ENCODE measurements at places on chromosomes 12 and 14.

- DNase-seq = no peak
Measured at GRCh38 chr14:22252686-22253085, 336.3 kb downstream of the DAD1 start.

GRCh38 chr14:65079201-65079600 is 23.1 kb downstream of the MAX start:
- DNase-seq = no peak

- no peak for DNase-seq
Measured at GRCh38 chr12:212415-212714, 1.6 kb downstream of the SLC6A12 start.

- DNase-seq = no peak
Measured at GRCh38 chr14:52013984-52014600, 24.7 kb downstream of the RTRAF start.

GRCh38 chr14:67411370-67411769 is 595 bp downstream of the PLEK2 start:
- DNase-seq = no peak

DNA sequence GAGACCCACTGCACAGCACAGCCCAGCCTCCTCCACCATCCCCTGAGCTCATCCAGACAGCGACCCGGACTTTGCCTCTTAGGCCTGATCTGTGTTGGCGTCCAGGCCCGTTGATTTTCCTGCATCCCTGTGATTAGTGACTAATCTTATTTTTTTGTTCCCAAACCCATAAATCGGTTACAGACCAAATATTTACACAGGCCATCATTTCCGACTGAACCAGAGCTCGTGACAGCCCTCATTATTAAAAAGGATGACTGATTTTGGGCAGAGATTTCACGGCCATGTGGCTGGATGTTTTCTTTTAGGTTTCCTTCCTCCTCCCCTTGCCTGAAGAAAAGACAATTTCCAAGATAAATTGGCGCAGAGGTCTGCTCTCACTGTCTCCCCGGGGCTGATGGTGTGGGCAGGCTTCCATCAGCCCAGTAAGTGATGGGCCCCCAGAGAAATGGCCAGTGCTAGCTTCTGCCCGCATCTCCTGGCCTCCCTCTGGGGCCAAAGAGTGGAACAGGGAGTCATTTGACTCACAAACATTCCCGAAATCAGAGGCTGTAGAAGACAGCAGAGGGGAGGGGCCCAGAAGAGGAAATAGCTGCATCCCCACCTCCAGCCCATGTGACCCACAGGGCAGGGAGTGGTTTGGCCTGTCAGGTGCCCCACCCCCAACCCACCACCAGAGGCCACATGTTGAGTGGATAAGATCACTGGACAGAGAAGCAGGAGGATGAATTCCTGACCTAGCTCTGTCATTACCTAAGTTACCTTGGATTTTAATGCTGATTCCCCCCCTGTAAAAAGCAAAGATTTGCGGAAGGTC is 283.5 kb downstream of the KSR2 start:
- no peak for DNase-seq

DNA sequence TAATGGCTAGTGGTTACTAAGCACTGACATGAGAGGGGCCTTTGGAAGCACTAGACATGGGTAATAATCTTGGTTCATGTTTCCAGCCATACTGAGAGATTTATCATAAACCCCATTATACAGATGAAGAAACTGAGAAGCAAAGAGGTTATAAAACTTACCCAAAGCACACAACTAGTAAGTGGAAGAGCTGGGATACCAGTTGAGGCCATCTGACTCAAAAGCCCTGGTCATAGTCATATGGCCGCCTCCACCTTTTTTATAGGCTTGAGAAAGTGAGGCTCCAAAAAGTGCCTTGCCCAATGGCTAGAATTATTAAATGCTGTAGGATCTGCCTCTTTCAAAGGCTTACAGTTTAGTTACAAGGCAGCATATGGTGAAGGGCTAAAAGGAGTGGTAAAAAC is 944 bp downstream of the TXNRD1 start:
- DNase-seq = no peak

DNA sequence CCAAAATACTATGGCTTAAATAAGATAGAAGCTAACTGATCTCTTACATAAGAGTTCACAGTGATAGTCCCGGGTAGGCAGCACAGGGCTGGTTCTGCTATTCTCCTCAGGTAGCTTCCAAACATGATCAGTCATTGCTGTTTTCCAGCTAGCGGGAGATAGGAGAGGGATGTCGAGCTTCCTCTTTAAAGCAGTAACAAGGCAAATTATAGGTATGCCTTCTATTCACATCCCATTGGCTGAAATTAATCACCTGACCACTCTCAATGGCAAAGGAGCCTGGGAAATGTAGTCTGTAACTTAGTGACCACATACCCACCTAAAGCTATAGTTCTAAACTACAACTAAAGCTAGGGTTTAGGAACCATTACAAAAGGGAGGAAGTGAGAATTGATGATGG is 34.5 kb upstream of the VRK1 start:
- no peak for DNase-seq

DNA sequence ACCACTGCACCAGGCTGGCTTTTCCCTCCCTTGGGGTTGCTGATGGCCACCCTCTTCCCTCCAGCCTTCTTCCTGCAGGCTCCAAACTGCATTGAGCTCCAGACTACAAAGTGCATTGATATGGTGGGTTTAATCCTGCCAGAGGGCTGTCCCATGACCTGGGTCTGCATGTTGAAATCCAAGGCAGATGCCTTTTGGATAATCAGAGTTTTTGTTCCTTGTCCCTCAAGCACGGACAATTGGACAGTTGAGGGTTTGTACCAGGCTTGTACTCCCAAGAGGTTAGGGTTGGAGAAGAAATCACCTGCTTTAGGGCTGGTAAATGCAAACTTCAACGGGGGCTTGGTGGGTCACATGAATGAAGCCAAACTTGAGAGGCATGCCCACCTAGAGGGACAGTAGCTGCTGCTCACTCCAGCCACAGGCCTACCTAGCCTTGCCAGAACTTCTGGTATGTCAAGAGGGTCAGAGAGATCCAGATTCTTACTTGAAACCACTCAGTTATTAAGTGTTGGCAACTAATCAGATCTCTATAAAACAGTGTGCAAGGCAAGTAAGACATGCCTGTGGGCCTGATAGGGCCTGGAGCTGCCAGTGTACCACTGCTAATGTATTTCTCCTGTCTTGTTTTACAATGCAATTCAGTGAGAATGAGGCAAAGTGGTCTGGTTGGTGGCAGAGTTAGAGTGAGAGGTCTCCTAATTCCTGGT is 21.7 kb upstream of the KRT83 start:
- DNase-seq = no peak

DNA sequence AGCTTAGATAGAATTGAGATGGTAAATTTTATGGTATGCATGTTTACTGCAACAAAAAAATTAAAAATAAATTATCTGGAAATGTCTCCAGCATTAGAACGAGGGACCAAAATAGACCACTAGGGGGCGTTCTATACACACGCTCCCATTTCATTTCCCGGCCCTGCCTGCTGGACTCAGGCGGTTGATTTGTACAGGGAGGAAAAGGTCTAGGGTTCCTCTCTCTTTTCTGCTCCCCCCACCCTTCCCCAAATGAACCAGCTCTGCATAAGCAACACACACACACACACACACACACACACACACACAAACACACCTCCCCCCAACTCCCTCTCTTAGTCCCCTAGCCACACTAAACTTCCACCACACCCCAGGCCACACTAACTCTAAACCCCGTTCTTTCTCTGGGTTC is 7.8 kb upstream of the DTX1 start:
- DNase-seq = peak; percentile 31

DNA sequence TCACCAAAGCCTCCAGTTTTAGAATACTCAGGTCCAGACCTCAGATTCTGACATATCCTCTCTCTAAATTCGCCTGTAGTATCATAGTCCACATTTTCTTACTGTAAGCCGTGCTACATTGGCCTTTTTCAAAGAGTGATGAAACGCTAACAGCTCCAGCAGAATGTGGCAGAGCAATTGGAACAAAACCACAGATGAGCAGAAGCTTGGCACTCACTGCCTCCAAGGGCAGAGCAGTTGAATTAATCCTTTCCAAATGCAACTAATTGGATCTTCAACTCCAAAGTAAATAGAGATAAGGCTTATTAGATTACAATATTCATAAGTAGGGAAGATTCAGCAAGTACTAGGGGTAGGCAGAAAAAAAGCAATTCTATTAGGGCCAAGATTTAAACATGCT is 128.3 kb downstream of the SLC35F4 start:
- DNase-seq = no peak

GRCh38 chr12:107511292-107511691 is 174.3 kb upstream of the PWP1 start:
- DNase-seq = no peak

GRCh38 chr12:93128332-93128707 is 199.2 kb upstream of the EEA1 start:
- no peak for DNase-seq

DNA sequence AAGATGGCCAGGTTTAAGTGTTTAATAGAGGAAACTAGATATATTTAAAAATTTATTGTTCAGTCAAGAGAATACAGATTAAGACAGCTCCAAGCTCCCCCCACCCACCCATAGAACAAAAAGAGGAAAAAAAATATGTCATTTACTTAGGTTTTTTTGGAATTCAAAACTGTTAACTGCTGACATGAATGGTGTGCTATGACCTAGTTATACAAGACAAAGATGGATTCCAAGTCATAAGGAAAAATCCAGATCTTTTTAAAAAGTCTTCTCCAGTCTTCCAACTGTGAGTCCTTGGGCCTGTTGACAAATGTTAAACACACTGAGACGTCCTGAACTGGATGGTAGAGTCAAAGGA is 1.3 kb upstream of the SETD1B start:
- DNase-seq = no peak

GRCh38 chr12:120668868-120669840 is 17.8 kb upstream of the MLEC start:
- no peak for DNase-seq

- DNase-seq = no peak
Measured at GRCh38 chr12:116813271-116814041, 67.8 kb downstream of the HRK start.

DNA sequence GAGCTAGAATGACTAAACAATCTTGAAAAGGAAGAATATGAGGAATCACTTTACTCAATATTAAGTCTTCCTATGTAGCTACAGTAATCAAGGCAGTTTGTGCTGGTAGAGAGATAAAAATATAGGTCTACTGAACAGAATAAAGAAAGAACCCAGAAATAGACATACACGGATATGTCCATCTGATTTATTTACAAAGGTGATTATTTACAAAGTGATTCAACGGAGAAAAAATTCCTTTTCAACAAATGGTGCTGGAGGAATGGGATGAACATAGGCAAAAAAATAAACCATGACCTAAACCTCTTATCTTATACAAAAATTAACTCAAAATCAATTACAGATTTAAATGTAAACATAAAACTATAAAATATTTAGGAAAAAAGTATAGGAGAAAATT is 36.6 kb downstream of the TAOK3 start:
- DNase-seq = no peak

DNA sequence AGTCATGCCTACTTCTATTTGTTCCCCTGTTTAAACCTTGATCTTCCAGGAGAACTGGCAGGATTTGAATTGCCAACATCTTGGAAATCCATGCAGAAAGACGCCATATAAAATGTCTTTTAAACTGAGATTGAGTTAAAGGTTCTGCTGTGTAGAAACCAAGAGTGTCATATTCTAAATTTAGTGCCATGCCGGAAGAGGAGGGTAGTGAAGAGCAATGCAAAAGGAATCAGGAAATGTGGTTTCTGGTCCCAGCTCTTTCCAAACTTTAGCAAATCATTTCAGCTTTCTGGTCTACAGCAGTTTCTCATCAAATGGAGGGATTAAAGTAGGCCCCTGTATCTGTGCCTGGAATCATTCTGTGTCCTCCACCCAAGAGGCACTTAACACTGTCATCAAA is 85.7 kb downstream of the BTG1 start:
- no peak for DNase-seq

DNA sequence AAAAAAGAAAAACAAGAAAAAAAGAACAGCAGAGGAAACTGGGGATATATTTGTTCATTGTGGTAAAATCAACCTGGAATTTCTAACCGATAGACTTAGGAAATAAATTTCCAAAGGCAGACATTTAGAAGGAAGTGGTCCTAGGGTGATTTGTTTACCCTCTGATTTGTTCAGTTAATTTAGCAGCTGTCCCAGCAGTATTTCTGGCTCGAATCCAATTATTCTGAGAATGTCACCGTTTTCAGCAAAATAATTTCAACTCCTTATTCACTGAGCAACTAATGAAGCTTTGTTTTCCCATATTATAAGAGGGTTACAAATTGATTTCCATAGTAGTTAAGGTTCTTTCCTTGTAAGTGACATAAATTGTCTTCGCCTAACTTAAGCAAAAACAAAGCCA is 285.2 kb upstream of the SYT10 start:
- no peak for DNase-seq

GRCh38 chr12:82835217-82835616 is 148.5 kb downstream of the TMTC2 start:
- DNase-seq = no peak

DNA sequence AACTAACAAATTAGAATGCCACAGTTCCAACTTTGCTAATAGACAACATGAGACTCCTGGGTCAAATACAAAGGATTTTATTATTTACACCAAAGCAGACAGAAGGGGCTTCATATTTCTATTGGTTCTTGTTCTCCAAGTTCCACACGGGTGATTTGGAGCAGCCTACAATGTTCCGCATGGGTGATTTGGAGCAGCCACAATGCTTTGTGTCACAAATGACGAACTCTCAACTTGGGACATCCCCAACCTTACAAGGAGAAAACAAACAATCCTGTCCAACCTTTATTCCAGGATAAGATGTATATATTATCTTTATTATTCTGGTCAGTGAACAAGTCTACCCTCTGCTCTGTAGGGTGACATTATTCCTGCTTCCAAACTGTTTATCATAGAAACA is 694.3 kb upstream of the MGAT4C start:
- no peak for DNase-seq

GRCh38 chr14:61322011-61322798 is 826 bp downstream of the PRKCH start:
- DNase-seq = no peak

DNA sequence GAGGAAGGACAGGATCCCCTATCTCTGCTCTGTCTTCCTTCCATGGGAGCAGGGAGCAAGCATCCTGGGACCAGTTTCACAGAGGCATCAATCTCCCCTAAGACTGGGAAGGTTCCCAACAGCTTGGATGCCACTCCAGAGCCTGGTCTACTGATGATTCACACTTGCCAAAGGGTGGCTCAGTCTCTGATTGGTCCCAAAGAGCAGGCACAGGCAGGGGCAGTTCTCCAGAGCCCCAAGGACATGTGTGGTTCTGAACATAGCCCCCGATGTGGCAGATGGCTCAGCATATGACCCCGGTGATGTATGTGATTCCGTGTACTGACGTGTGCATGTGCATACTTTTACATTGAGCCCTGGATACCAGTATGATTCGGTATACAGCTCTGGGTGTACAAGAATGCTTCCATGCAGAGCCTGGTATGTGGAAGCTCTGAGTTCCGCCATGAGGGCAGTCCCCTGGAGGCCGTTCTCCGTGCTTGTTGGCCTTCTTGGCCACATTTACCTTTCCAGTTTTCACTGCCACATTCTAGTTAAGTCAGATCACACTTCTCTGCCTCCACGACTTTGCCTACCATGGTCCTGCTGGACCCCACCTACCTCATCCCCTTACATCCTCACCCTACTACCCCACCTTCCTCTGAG is 21.2 kb downstream of the ITGA7 start:
- no peak for DNase-seq
